ENCODE measurements at places on chromosomes 5 and 9.
A peak's percentile ranks its signal among the peaks of the same experiment; 100 is the strongest.

DNA sequence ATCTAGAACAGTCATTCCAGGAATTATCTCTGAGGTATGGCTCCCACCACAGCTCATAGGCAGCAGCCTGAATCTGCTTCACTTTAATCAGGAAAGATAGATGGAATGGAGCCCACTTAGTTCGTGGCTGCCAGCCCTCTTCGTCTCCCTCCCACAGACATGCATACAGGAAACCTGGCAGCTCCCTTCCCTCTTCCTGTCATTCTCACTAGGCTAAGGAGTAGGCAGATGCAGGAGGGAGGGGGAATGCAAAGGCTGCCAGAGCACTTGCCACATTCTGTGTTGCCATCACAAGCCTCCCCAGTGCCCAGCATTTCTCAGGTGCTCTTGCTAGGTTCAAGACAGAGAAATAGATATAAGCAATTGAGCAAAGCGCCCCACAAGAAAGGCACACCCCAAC, 378.9 kb downstream of the ELAVL2 start:
- no peak for DNase-seq

- DNase-seq = no peak
Observed at GRCh38 chr5:127667926-127668325, 19.0 kb downstream of the CTXN3 start.

GRCh38 chr9:135969064-135969683, 8.0 kb upstream of the UBAC1 start:
- DNase-seq = no peak

DNA sequence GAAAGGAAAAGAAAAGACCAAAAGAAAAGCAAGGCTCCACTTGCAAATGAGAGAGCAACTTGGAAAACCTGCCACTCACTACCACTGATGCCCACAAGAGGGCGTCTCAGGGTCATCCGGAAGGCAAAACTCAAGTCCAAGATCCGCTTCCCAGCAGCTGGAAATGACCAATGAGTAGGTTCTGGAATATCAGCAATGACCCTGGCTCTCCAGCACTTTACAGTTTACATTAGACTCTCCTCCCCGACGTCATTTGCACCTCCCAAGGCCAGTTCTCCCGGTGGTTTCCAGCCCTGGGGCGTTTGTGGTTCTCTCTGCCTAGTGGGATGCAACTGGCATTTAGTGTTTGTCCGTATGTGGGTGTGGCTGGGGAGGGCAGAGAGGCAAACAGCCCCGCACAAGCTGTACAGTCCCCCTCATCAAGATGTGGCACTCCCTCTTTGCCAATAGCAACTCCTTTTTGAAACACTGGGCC, 193.8 kb upstream of the ZNF618 start:
- peak; percentile 63 for DNase-seq

DNA sequence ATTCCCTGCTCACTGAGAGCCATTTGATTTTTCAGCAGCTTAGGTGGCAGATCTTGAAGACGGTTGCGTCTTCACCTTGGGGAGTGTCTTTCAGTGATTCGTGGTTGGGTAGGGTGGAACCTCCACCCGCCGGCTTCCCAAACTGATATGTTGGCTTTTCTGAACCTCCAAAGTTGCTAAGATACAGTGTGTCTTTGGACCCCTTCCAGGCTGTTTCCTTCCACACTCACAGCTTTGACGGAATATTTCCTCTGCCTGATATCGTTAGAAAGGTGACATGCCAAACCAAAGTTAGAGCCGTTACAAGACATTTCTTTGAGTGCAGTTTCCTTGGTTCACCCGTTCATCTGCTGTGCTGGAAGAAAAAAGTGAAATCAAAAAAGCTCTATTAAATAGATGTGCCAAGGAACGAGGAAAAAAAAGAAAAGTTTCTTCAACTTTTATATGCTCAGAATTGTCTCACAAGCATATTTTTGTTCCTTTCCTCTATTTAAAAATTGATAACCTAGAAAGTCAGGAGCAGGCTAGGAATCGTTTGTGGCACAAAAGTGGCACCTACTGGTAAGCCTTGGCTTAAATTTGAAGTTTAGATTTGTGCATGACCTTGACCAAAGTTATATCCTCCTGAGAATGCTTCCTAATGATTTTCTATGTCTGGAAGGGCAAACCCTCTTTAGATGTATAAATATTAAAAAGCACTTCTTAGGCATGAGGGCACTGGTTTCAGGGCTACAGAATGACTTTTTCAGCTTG, 270.7 kb upstream of the WWC1 start:
- DNase-seq = no peak
